ENCODE measurements at places on chromosomes 2 and 18. TPM values are rescaled to one million over a fixed set of nuclear protein-coding genes. Genes with fewer than 3 reads are reported as not detected.

DNA sequence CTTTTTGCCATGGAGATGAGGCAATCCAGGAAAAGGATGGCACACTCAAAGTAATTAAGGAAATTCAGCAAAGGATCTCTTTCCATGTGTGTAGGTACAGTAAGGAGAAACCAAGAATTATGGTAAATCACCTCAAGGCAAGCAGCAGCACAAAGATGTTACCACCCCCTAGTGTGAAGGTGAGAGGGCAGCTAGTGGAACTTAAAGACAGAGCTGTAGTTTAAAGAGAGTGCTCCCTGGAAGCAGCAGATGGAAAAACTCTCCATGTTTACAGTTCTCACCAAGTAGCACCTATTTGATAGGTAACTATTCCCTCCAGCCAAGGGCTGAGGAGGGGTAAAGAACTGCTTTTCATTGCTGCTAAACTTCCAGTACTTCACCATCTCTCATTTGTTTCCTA is 860.4 kb upstream of the CRIM1 start:
- H3K27ac ChIP-seq: no peak overlapping the region
- DNase-seq: no peak
- H3K27me3 ChIP-seq: no peaks in the 10 kb centered on the region
- no peak overlapping the region for H3K4me3 ChIP-seq

DNA sequence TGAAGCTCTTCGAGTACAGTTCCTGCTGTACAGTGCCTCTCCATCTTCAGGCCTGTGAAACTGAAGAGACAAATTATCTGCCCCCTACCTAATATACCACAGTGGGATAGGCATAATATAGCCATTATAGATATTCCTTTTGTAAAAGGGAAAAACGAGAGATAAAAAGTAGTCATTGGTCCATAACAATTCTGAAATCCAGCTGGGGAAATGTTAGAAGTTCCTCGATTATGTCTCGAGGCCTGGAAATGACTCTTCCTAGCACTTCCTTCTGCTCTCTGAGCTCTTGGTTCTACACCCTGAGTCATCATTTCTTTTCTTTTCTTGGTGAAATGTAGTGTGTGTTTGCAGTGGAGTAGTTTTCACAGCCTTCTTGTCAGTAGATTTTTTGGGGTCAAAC is 51.5 kb downstream of the ASB1 start:
- no peak overlapping the region for H3K4me3 ChIP-seq
- no peak for DNase-seq
- H3K27ac ChIP-seq: no peak overlapping the region
- H3K4me1 ChIP-seq: no peaks in the 10 kb centered on the region

- no peak overlapping the region for H3K27ac ChIP-seq
- H3K4me1 ChIP-seq: peaks cover 12% of the 10 kb centered on the region
- H3K4me3 ChIP-seq: no peak overlapping the region
- H3K27me3 ChIP-seq: peaks cover 4% of the 10 kb centered on the region
- peak; percentile 84 for DNase-seq
These were observed 138.0 kb downstream of the CTIF start for GRCh38 chr18:48676756-48677368.

DNA sequence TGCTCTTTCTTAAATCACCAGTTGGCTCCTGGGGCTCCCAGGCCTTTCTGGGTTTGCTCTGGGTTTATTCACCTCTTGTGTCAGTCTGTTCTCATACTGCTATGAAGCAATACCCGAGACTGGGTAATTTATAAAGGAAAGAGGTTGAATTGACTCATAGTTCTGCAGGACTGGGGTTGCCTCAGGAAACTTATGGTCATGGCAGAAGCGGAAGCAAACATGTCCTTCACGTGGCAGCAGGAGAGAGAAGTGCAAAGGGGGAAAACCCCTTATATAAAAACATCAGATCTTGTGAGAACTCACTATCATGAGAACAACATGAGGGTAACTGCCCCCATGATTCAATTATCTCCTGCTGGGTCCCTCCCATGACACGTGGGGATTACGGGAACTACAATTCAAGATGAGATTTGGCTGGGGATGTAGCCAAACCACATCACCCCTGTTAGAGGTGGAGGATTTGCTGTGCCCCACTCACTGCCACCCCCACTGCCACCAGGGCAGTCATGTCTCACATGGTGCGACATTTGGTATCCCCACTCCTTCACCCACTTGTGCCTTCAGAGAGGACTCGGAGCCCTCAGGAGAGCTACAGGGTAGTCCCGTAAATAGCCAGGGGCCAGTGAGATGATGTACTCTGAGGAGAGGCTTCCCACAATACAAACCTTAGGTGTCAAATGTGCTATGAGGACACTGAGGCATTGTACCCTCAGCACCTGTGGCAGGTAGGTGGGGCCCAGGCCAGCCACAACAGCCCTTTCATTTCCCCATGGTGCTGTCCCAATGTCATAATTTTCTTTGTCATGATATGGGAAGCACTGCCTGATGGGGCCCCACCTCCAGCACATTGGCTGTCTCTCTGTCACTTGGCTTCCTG is 35.7 kb downstream of the CDC42EP3 start:
- H3K4me3 ChIP-seq: peak overlapping the region; percentile 43
- H3K4me1 ChIP-seq: peaks cover 34% of the 10 kb centered on the region
- H3K36me3 ChIP-seq: peaks cover 2% of the 10 kb centered on the region
- peak overlapping the region; percentile 83 for H3K27ac ChIP-seq

DNA sequence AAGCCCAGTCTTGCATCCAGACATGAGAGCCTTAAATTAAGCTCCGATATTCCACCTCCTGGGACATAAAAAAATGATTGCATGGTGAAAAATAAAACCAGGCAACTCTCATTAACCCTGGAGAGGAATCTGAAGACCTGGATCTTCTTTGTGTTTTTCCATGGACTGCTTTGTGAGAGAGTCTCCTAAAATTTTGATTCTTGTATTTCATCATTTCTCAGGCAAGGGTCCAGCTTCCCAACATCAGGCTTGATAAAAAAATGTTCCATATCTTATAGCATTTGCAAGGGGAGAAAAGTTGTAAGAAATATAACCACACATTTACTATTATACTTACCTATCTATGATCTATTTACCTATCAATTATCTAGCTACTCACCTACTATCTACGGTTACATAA is 327.5 kb upstream of the SPHKAP start:
- no peaks in the 10 kb centered on the region for H3K36me3 ChIP-seq
- no peaks in the 10 kb centered on the region for H3K27me3 ChIP-seq
- H3K27ac ChIP-seq: no peak overlapping the region
- H3K4me3 ChIP-seq: no peak overlapping the region
- DNase-seq: no peak

- no peak overlapping the region for H3K27ac ChIP-seq
- no peak overlapping the region for H3K4me3 ChIP-seq
- H3K4me1 ChIP-seq: peaks cover 40% of the 10 kb centered on the region
- DNase-seq: no peak
These were observed 2.7 kb downstream of the METTL5 start for GRCh38 chr2:169822036-169822435.

GRCh38 chr2:141393214-141393545 is 737.6 kb downstream of the LRP1B start:
- H3K4me1 ChIP-seq: no peaks in the 10 kb centered on the region
- no peak for DNase-seq
- H3K27me3 ChIP-seq: no peaks in the 10 kb centered on the region
- H3K27ac ChIP-seq: no peak overlapping the region
- no peaks in the 10 kb centered on the region for H3K36me3 ChIP-seq

DNA sequence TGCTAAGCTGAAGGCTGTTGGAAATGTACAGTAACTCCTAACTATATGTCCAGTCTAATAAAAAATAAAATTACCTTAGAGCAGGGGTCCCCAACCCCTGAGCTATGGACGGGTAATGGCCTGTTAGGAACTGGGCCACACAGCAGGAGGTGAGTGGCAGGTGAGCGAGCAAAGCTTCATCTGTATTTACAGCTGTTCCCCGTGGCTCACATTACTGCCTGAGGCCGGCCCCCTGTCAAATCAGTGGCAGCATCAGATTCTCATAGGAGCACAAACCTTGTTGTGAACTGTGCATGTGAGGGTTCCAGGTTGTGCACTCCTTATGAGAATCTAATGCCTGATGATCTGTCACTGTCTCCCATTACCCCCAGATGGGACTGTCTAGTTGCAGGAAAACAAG is 73.1 kb upstream of the CXCR4 start:
- H3K4me1 ChIP-seq: no peaks in the 10 kb centered on the region
- no peaks in the 10 kb centered on the region for H3K27me3 ChIP-seq
- DNase-seq: no peak
- H3K4me3 ChIP-seq: no peak overlapping the region
- peaks cover 1% of the 10 kb centered on the region for H3K36me3 ChIP-seq

DNA sequence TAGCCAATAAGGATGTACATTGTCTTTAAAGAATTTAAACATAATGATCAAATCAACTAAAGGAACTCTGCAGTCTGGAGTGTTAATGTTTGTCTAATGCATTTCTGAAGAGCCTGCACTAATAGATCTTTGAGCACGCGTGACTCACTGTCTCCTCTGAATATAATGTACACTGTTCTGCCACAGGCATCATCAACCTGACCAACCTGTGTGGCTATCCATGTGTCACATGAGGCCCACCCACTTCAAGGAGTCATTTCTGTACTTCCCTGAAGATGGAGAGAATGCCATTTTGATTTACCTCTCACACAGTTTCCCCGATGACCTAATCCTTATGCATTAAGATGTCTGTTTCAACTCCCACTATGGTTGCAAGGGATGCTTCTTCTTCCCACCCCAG is 434.0 kb upstream of the SPHKAP start:
- no peaks in the 10 kb centered on the region for H3K27me3 ChIP-seq
- H3K4me1 ChIP-seq: no peaks in the 10 kb centered on the region
- H3K4me3 ChIP-seq: no peak overlapping the region
- no peak overlapping the region for H3K27ac ChIP-seq

DNA sequence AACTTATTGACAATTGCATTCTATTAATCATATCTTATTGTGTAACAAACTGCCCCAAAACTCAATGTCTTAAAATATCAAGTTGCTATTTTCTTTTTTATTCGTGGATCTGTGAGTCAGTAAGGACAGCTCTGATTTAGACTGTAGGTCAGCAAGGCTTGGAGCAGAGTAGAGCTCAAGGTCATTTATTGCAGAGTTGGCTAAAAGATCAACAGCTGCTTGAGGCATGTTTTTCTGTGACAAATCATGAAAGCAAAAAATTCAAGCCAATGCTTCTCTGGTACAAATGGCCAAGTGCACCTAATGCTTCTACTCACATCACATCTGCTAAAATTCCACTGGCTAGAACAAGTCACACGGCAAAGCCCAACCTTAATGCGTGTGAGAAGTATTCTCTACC is 497.7 kb upstream of the LRATD1 start:
- no peaks in the 10 kb centered on the region for H3K27me3 ChIP-seq
- H3K27ac ChIP-seq: no peak overlapping the region
- no peaks in the 10 kb centered on the region for H3K4me1 ChIP-seq
- H3K36me3 ChIP-seq: no peaks in the 10 kb centered on the region
- no peak for DNase-seq

The RTP5 gene
- 0.53 TPM for total RNA-seq

The FAM124B gene
- 0.17 TPM for total RNA-seq

The SRD5A2 gene
- not detected for total RNA-seq

The DUSP2 gene
- 50.2 TPM for total RNA-seq

The KCNJ13 gene
- total RNA-seq: not detected
